ENCODE measurements at places on chromosomes 3 and 15.

DNA sequence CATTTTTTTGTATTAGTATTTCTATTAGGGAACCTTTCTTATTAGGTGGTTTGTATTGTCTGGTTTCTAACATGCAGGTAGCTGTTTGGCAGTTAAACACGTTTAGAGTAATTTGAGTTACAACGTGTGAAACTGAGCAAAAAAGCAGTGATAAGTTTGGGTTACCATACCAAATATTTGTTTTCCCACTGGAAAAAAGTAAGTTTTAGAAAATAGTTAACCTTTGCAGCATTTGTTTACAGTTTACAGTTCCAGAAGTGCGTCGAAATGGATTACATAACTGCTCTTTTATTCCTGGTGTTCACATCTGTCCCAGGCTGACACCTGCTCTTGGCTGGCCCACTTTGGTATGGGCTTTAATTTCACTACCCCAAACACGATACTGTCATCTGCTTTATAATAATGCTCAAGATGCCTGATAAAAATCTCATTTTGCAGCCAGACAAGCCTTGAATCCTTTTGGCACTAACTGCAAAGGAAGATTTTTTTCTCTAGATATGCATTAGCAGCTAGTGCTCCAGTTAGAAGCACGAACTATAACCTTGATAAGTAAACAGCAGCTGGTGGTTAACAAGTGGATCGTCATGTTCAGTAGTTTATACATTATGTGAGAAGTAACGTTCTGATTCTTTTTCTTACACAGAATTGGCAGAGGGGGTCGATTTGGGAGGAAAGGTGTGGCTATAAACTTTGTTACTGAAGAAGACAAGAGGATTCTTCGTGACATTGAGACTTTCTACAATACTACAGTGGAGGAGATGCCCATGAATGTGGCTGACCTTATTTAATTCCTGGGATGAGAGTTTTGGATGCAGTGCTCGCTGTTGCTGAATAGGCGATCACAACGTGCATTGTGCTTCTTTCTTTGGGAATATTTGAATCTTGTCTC lies 5.3 kb downstream of the EIF4A2 start:
- DNase-seq: no peak

GRCh38 chr3:50163572-50164455 lies 8.7 kb downstream of the SEMA3F start:
- DNase-seq: no peak

- DNase-seq: no peak
Observed at GRCh38 chr3:66553441-66554113, 52.8 kb upstream of the LRIG1 start.

- DNase-seq: no peak
Observed at GRCh38 chr3:29890801-29891200, 609.9 kb downstream of the RBMS3 start.

GRCh38 chr3:40745381-40746106 lies 220.8 kb downstream of the ZNF621 start:
- DNase-seq: no peak

- peak; percentile 40 for DNase-seq
Observed at GRCh38 chr15:57703387-57703786, 3.1 kb upstream of the POLR2M start.

DNA sequence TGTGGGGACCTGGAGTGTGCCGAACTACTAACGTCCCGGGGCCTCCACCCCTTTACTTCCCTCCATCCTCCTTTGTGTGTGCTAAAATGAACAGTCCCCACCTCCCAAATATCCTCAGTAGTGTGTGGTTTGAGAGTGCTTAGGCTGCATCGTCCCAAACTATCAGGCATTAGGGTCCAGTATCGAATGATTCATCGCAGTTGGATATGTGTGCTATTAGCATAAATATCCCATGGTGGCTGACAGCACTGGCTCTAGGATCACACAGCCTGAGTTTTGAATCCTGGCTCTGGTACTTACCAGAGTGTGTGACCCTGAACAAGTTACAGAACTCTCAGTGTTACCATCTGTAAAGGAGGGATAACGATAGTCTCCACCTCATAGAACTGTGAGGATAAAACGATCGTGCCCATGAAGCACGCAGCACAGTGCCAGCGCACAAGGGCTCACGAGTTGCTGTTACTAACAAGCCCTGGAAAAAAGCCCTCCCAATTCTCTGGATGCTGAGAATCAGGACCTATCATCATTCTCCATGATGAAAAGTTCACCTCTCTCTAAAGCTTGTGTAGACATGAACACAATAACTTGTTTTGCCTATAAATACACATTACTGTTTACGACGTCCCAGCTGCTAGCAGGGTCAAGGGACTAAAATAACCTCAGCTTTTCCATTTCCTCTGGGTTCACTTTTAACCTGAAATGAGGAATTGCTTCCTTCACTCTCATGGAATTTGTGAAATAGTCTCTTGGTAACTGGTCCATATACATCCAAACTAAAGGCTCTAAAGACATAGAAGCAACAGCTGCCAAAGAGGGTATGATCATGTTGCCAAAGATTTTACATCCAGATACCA lies 51.0 kb downstream of the VGLL4 start:
- no peak for DNase-seq

GRCh38 chr3:3998140-3998922 lies 199.1 kb downstream of the LRRN1 start:
- peak; percentile 75 for DNase-seq

- no peak for DNase-seq
Observed at GRCh38 chr15:32982001-32982400, 212.5 kb downstream of the FMN1 start.

GRCh38 chr3:47849699-47850563 lies 47.0 kb downstream of the DHX30 start:
- DNase-seq: peak; percentile 52

DNA sequence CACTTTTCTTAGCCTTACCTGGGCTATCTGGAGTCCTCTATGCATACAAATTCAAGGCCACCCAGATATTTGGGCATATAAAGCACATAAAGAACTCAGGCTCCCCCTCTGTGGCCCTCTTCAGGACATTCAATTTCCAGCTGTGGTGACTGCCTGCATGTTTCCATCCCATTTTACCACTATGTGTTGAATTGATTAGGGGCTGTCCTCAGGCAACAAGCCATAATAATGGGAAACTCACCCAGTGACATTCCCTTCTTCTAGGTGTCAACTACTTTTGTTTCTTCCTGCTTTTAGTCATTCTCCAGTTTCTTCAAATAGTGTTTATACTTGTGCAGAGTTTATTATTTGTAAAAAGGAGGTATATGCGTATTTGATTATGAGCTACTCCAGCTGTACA lies 18.0 kb downstream of the NRG4 start:
- no peak for DNase-seq

- no peak for DNase-seq
Observed at GRCh38 chr3:82087958-82088357, 326.5 kb upstream of the GBE1 start.

GRCh38 chr15:77738441-77739302 lies 106.0 kb upstream of the LINGO1 start:
- no peak for DNase-seq

- DNase-seq: peak; percentile 38
Observed at GRCh38 chr3:18580268-18580667, 155.1 kb upstream of the SATB1 start.

GRCh38 chr3:187899246-187899645 lies 154.0 kb upstream of the BCL6 start:
- DNase-seq: no peak

DNA sequence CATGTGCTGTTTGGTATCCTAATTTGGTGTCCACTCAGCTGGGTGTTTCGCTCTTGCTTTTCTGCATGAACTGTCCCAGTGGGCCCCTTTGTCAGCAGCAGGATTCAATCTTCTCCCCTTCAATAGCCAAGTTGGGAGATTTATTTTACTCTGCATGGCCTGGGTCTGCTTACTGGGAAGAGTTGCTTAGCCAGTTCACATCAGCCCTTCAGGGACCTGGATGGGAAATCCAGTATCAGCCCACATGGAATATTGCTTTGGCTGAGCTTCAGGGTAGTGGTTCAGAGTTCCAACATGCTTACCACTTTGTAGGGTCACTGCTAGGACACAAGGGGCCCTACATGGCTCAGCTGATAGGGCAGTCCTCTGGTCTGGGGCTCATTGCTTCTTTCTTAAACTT lies 93.0 kb upstream of the BOC start:
- no peak for DNase-seq

GRCh38 chr3:156352728-156353127 lies 202.2 kb downstream of the SSR3 start:
- no peak for DNase-seq

DNA sequence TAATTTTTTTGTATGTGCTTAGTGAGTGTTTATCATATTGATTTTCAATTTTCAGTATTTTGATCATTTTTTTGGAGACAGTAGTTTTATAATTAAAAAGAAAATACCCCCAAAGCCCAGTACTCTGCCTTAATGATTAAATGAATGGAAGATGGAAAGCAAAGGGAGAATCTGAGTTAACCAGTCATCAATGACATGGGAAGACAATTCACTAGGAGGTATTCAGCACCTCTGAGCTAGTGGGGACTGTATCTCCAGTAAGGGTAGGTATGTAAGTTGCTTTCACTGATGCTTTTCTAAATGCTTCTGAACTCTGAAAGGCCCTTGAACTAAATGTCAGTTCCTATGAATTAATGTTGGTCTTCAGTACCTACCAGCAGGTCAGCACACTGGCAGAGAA lies 590.4 kb upstream of the DPPA4 start:
- DNase-seq: no peak

DNA sequence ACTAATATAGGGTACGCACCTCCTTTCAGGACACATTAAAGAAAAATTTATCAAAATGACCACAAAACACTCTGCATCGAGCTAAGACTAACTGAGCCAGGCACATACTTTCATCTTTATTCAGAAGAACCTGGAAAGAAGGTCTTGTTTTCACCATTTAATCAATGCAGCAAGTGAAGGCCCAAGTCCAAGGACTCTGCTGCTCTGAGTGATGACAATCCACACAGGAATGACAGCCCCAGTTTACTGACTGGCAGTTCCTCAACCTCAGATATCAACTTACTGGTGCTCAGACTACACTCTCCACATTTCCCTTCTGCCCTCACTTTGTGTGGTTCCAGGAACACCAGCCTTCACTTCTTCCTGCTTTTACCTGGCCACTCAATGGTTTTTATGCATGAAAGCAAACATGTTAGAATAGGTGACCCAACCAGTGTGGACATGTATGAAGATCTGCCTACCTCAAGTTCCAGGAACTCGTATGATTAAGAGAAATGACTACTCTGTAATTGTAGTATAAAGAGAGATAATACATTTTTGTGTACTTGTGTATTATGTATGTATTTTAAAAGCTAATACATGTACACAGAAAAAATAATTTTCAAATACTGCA lies 29.1 kb upstream of the RASA2 start:
- no peak for DNase-seq

DNA sequence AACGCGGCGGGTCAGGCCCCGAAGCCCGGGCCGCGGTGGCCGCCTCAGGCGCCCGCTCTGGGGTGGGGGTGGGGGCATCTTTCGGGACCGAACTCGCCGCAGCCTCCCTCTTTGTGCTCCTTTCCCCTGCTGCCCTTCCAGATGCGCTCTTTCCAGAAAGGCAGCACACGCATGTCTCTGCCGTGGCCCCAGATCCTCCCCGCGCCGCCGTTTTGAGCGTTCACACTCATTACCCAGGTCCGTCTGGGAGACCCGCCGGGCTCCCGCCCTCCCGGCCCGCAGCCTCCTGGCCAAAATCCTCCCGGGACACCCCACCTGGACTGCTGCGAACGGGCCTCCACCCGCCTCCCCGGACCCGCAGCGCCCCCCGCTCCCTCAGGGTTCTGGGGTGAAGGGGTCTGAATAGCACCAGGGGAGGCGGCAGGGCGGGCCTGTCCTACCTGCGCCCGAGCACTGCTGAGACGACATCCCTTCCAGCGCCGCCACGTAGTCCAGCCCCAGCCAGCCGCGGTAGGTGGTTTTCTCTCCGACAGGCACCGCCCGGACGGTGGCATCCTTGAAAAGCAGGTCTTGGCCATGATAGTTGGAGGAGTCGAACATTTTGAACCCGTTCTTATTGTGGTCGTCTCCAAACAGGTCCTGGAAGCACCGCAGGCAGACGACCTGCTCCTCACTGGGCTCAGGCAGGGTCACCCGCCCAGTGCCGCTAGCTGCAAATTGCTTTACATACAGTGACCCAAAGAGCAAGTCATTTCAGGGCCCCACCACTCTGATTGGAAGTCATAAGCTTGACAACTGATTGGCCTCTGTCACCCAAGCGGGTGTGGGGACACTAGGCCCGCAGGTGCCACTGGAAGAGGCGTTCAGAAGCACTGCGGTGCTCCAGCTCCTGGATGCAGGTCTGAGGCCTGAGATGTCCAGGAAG lies 25.9 kb downstream of the MELTF start:
- peak; percentile 38 for DNase-seq

- no peak for DNase-seq
Observed at GRCh38 chr15:80689716-80690115, 5.4 kb upstream of the ABHD17C start.

DNA sequence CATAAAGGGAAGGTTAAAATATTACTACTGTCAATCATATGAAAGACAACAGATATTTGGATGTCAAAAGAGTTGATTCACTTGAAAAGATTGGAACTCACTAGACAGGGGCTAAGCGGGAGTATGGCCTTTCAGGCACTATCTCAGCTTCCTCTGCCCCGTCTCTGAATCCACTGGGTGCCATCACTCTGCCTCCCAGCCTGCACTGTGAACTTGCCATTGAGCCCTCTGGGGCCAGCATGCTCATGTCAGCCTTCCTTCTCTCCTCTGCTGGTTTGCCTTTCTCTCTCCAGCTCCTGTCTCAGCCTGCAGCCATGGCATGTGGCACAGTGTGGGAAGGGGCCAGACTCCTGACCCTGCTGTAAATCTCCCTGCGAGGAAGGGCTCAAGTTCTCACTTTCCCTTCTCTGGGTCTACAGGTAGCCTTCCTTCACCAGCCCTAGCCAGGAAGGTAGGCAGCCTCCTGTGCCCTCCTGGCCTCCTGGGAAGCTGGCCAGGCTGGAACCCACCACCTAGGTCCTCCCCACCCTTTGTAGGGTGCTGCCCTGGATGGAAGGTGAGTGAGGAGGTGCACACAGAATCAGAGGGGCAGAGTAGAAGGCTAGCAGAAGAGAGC lies 54.0 kb upstream of the SLCO2A1 start:
- DNase-seq: no peak

- no peak for DNase-seq
Observed at GRCh38 chr15:74383695-74384565, 16.5 kb upstream of the CYP11A1 start.

DNA sequence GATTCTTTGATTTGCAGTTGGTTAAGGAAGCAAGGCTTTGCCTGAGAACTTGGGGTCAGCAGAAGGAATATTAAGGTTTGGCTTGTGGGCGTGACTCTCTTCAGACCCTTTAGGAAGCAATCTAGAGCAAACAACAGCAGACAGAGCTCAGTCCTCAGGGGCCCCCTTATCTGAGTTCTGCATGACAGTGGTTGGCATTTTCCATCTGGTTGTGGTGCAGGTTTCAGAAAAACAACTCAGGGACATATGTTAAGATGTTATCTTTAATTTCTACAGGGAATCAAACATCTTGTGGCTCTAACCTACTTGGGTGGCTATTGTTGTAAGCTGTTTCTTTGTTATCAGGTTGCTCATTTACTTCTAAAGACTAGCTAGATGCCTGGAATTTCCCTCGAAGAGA lies 141.4 kb downstream of the VPS8 start:
- peak; percentile 93 for DNase-seq

- DNase-seq: no peak
Observed at GRCh38 chr3:127234778-127235177, 41.8 kb downstream of the PRR23E start.

GRCh38 chr15:66937588-66937987 lies 127.8 kb upstream of the SMAD3 start:
- no peak for DNase-seq

All from common myeloid progenitor, CD34-positive (primary cell).